Heart right ventricle (tissue), 16 donors: ENCODE measurements at places on chromosomes 7 and 10. TPM values are rescaled to one million over a fixed set of nuclear protein-coding genes. Genes with fewer than 3 reads are reported as not detected.

Gene RBP3
- total RNA-seq, result not detected

Gene HOXA2
- not detected for total RNA-seq

Gene GIMAP7
- 7.7 TPM for total RNA-seq

Gene HOXA7
- total RNA-seq, result not detected
